ENCODE measurements at places on chromosomes 3 and 15.

DNA sequence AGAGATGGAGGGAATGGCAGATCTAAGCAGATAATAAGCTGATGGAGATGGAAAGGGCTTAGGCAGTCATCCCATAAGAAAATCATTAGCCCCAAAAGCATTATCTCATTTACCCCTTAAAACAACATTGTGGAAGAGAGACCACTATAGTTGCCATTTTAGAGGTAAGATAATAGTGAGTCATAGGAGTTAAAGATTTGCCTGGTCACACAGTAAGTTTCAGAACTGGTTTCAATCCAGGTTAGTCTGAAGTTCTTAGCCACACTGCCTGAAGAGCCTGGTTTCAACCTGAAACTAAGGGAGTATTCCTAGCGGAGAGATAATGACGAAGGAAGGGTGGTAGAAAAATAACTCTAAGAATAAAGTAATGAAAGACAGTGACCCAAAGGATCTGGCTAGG, 13.0 kb upstream of the UBR1 start:
- DNase-seq: no peak

DNA sequence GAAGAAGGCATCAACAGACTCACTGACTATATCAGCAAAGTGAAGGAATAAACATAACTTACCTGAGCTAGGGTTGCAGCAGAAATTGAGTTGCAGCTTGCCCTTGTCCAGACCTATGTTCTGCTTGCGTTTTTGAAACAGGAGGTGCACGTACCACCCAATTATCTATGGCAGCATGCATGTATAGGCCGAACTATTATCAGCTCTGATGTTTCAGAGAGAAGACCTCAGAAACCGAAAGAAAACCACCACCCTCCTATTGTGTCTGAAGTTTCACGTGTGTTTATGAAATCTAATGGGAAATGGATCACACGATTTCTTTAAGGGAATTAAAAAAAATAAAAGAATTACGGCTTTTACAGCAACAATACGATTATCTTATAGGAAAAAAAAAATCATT, 17.8 kb downstream of the LMOD3 start:
- no peak for DNase-seq

DNA sequence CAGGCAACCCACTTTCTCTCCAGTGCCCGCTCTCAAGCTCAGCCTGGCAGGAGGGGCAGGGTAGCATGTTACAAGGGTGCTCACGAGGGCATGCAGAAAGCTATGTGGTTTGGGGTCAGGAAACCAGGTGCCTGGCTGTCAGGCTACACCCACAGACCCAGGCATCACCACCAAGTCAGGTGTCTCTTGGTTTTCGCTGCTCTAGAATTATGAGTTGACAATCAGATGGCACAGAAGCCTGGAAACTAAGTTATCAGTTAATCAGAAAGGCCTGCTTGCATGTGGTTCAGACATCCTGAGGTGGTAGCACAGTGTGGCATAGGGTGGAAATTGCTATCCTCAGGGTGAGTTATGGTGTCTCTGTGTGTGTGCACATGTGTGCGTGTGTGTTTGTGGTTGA, 16.2 kb upstream of the CCR9 start:
- no peak for DNase-seq

GRCh38 chr15:65069179-65069578, 1.4 kb upstream of the RASL12 start:
- no peak for DNase-seq

DNA sequence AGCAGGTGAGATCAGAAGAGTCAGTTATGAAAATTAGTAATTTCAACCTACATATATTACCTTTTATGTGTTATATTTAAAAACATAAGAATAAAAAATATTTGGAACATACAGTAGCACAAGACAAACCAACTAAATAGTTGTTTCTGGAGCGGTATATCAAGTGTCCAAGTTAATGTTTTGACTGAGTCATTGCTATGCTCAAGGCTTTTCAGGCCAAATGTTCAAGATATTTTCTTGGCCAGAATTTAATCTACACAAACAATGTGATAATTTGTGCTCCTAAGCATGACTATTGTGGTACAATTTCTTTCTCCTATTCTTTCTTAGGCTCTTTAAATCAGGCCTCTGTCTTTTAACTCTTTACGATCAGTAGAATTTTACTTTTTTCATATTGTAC, 412.4 kb downstream of the RAP2B start:
- DNase-seq: no peak

DNA sequence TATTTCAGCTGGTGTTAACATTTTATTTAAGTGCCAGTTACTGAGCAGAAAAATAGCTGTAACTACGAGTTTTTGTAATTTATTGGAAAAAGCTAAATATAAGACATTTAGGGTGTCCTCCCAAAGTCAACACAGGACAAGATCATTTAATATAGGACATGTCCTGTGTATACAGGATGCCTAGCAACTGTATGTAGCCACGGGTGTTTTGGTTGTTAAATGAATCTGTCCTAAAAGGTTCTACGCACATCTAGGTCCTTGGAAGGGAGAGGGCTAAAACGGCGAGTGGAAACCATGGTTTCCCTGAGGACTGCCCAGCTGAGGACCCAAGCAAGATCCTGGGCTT, 565 bp upstream of the ZNF621 start:
- DNase-seq: no peak

- DNase-seq: no peak
Measured at GRCh38 chr3:21991061-21991460, 240.1 kb upstream of the ZNF385D start.

GRCh38 chr15:36294359-36294758, 285.1 kb upstream of the CDIN1 start:
- DNase-seq: no peak

- no peak for DNase-seq
Measured at GRCh38 chr3:11238060-11238459, 34.1 kb upstream of the ATG7 start.

DNA sequence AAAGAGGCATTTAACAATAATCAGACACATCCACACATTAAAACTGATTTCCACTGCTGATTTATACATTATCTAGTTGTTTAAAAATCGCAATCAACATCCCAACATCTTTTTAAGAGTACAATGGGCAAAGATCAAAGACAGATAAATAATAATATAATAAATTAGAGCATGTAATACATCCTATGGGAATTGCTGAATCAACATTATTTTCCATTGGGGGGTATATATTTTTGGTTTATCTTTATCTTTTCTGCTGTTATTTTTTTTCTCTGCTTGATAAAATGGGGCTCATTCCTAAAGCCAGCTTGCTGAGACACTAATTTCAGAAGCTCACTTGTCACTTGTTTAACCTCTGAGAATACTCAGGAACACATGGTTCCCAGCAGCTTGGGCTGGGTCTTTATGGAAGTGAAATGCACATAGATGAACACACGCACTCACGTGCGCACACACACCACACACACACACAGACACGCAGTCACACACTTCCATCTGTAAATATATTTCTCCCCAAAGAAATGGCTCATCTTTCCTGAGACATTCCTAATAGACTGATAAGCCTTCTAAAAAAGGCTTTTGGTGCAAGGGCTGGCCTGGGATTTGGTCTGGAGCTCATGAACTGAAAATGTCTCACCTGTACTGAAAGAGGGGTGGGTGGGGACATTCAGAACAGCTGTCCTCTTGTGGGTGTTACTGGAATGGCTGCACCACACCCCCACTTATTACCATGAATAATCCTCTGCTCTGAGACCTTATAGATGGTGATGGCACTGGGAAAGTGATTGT, 3.5 kb upstream of the PPIB start:
- DNase-seq: no peak

DNA sequence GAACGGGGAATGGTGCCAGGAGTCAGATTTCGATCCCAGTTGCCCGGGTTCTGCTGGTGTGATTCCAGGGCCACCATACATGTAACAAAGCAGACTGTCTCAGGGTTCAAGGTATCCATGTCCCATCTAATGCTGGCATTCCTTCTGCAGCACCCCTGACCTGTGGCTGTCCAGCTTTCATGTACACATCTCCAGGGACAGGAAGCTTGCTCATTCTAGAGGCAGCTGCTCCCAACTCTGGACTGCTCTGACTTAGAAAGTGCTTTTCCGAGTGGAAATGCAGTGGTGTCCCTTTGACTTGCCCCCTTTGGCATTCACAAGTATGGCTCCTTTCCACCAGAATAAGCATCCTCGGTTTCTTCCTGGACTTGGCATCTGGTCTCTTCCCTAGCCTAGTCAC, 30.9 kb downstream of the PML start:
- DNase-seq: no peak

DNA sequence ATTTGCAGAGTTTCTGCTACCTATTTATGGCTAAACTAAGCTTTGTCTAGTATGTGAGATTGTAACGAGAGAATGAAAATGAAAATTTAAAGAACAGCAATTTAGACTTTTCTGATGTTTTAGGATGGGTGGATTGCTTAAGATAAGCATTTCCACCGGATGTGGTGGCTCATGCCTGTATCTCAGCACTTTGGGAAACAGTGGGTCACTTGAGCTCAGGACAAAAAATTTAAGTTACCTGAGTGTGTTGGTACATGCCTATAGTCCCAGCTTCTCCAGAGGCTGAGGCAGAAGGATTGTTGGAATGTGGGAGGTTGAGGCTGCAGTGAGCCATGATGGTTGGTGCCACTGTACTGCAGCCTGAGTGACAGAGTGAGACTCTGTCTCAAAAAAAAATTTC, 3.3 kb downstream of the PPP4R2 start:
- DNase-seq: no peak

- DNase-seq: no peak
Measured at GRCh38 chr15:40238532-40239403, at the start of gene PAK6. Gene PAK6, plus strand, starts transcription at chr15:40239063. Its CDS starts 25,723 bp downstream, at chr15:40264786.

GRCh38 chr3:112351823-112352222, 18.9 kb downstream of the CD200 start:
- DNase-seq: no peak

DNA sequence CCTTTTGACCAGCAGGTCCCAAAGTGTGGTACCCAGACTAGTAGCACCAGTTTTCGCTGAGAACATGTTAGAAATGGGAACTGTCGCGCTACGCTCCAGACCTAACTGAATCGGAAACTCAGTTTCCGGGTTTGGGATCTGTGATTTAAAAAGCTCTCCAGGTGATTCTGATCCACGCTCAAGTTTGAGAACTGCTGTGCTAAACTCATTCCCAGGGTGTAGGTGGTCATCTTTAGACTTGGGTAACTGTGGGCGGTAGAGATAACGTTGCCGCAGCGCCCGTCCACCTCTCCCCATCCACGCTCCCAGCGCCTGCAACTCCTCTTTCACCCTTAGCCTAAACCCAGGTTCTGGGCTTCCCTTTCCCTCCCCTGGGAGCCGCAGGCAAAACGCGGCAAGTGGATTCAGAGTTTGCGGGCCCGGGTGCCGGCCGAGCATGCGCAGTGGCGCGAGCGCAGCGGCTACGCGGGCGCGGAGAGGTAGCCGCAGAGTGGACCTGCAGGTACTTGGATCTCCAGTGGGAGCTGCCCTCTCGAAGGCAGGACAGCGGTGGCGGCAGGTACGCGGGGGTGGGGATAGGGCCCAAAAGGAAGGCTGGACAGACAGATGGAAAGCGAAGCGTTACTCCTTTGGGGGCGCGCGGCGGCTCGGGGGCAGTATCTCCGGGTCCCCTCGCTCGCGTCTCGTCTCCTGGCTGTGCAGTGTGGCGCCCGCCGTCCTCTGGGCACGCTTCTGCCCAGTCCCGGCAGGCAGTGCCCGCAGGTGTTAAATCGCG, at the start of gene PLS1:
TSS of gene PLS1 (plus strand) at position 443 of the 775 bp plus-strand sequence. CDS start 67,845 bp downstream, outside the sequence.
- peak; percentile 98 for DNase-seq

DNA sequence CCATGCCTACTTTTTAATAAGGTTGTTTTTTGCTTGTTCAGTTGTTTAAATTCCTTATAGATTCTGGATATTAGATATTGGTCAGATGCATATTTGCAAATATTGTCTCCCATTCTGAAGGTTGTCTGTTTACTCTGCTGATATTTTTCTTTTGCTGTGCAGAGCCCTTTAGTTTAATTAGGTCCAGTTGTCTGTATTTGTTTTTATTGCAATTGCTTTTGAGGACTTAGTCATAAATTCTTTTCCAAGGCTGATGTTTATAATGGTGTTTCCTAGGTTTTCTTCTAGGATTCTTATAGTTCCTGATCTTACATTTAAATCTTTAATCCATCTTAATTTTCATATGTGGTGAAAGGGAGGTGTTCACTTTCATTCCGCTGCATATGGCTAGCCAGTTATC, 77.4 kb downstream of the PTPRG start:
- DNase-seq: no peak

DNA sequence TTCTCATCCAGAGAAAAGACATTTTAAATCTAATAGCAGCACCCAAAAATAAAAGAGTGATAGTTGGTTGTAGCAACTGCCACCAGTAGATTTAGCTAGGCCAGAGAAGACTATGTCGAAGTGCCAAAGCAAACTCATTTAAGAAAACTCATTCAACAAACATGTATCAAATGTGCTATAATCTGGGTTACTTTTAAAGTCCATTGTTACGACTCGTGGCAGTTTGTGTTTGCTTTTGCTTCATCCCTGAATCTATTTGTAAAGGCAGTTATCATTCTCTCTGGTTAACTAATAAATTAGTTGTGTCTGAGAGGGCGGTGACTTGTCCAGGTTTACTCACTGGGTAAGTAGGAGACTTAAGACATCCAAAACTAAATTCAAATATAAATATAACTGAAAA, 159.4 kb downstream of the ZIC4 start:
- DNase-seq: no peak

DNA sequence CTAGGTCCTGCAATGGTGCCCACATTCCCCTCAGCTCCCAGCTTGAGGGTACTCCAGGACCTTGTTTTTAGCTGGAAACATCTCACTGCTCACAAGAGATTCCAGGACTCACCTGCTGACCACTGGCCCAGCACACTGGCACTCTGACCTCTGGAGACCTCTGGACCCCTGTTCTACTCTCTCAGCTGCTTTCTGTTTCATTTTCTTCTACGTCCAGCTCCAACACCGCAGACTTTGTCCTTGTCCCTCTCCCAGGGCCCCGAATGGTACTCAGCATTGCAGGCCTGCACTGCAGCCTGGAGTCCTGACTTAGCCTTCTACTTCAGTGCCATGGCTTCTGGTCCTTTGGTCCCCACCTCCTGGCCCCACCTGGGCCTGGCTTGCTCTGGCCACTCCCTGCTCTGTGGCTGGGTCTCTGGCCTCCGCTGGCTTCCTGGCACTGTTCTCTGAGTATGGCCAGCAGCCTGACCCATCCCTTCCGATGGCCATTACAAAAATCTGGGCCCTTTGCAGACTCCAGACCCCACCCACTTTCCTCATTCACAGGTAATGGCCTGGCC, 27.9 kb downstream of the KY start:
- DNase-seq: no peak

- no peak for DNase-seq
Measured at GRCh38 chr3:97940034-97940433, 32.2 kb downstream of the RIOX2 start.

Measured in stimulated activated effector memory CD8-positive, alpha-beta T cell treated with anti-CD3 and anti-CD28 coated beads, Interleukin-12 subunit alpha, Interleukin-12 subunit beta, amount 100 ng/mL, for 72 hours (primary cell).